ENCODE measurements at places on chromosomes 7 and 10. TPM values are rescaled to one million over a fixed set of nuclear protein-coding genes. Genes with fewer than 3 reads are reported as not detected.

The OPN1SW gene
- total RNA-seq: not detected

The CALML5 gene
- total RNA-seq: not detected

The ASAH2 gene
- 1.00 TPM for total RNA-seq

The ZNF853 gene
- 0.57 TPM for total RNA-seq

The HKDC1 gene
- total RNA-seq: 0.28 TPM

The SPACDR gene
- total RNA-seq: 0.14 TPM

The SLC26A3 gene
- total RNA-seq: not detected

The HMX2 gene
- total RNA-seq: not detected

The BAMBI gene
- total RNA-seq: 33.4 TPM

The OPN4 gene
- total RNA-seq: not detected

The TRIM50 gene
- total RNA-seq: not detected

All from smooth muscle cell of bladder (primary cell).